AG04450 (cell line): ENCODE measurements at places on chromosomes 7 and 10.

- DNase-seq, result no peak
These were observed 19.9 kb downstream of the AKR1C2 start for GRCh38 chr10:4983615-4984216.

GRCh38 chr10:47357131-47357582, 9.0 kb downstream of the RBP3 start:
- no peak for DNase-seq

DNA sequence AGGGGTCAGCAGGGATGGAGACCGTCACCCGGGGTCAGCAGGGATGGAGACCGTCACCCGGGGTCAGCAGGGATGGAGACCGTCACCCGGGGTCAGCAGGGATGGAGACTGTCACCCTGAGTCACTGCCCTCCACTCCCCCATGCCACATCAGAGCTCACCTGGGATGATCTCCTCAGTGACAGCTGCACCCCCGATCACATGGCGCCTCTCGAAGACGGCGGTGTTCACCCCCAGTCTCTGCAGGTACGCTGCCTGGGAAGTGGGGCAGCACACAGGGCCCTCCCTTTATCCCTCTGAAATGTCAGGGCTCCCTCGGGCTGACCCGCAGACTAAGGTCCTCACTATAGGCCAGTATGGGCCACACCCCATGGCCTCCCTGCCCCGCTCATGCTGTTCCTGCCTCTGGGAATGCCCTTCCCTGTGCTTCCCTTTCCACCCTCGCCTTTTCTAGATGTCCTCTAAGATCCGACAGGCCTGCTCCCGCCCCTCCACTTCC, 7.2 kb downstream of the PYROXD2 start:
- DNase-seq, result no peak

- no peak for DNase-seq
These were observed 620.1 kb upstream of the DPP6 start for GRCh38 chr7:153432063-153432462.

DNA sequence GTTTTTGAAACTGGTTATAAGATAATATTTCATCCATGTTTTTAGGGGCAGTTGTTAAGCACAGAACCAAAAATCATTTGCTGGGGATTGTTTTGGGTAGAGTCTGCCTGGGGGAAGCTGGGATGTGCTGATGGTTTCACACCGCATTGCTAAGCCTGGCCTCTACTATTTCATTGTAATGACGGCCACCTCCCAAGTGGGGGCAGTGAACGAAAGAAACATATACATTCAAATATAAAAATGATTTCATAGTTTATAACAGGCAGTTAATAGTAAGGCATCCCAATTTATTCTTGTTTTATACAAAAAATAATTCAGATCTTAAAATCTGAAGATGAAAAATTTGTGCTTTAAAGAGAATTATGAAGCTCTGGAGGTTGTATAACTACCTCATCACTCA, 750.8 kb downstream of the REEP3 start:
- DNase-seq, result no peak

DNA sequence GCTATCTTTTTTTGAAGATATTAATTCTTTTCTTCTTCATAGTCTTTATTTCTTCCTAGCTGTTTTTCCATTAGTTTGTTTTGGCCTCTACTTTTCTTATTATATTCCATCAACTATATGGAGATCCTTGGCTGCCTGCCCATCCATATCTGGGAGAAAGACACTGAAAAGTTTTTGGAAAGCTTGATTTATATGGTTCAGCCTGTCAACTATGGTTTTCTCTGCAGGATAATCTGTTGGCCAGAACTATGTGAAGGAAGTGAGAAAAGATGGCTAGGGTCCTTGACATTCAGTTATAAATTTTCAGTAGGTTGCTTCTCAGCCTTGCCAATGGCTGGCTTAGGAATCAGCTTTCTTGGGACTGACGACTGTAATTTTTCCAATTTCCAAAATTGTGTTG, 10.0 kb upstream of the CDK14 start:
- DNase-seq, result no peak

DNA sequence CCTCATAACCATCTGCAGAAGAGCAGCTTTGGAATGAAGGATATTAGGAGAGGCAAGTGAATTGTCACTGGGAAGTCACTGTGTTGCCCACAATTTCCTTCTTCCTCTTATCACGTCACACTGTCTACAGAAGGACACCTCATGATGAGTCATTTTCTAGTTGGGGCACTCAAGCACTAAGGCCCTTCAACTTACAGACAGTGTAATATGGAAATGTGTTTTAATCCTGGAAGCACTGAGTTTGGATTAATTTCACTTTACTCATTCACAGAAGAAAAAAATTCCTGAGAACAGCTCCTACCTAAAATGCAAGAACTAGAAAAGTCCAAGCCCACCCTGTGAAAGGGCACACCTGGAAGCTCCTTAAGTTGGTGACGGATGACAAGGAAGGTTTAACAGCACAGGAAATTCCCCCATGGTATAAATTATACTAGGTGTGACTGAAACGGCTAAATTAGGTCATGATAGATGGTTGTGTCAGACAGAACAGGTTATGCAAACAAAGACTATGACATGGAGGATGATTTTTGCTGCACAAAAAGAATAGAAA, 56.6 kb downstream of the PARD3 start:
- peak; percentile 36 for DNase-seq

GRCh38 chr7:26061678-26062603, 90.1 kb upstream of the NFE2L3 start:
- DNase-seq, result no peak

GRCh38 chr10:21511946-21512572, 13.4 kb downstream of the SKIDA1 start:
- no peak for DNase-seq

- no peak for DNase-seq
These were observed 29.1 kb downstream of the CELF2 start for GRCh38 chr10:11046776-11047160.

GRCh38 chr7:82616059-82616728, 172.6 kb upstream of the CACNA2D1 start:
- DNase-seq, result no peak

GRCh38 chr7:27191161-27191731, 6.2 kb upstream of the HOXA11 start:
- no peak for DNase-seq

- no peak for DNase-seq
These were observed 513 bp downstream of the HOXA7 start for GRCh38 chr7:27155816-27156507.

GRCh38 chr10:127880557-127880956, 12.2 kb downstream of the CLRN3 start:
- no peak for DNase-seq

DNA sequence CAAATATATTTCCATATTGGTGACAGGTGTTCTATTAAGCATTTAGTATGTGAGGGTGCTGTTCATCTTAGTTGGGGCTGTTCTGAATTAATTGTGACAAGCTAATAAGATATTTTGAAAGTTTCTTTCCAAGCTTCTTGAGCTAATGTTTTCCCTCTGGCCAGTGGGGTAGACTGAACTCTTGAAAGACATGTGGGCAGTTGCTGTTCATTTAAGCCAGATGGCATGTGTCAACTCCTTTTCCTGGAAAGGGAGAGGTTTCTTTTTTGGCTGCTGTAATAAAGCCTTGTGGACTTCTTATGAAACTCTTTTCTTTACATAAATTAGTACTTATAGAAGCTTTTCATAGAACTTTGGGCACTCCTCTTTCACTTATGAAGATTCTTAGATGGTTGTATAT, 21.7 kb downstream of the RAB18 start:
- no peak for DNase-seq

DNA sequence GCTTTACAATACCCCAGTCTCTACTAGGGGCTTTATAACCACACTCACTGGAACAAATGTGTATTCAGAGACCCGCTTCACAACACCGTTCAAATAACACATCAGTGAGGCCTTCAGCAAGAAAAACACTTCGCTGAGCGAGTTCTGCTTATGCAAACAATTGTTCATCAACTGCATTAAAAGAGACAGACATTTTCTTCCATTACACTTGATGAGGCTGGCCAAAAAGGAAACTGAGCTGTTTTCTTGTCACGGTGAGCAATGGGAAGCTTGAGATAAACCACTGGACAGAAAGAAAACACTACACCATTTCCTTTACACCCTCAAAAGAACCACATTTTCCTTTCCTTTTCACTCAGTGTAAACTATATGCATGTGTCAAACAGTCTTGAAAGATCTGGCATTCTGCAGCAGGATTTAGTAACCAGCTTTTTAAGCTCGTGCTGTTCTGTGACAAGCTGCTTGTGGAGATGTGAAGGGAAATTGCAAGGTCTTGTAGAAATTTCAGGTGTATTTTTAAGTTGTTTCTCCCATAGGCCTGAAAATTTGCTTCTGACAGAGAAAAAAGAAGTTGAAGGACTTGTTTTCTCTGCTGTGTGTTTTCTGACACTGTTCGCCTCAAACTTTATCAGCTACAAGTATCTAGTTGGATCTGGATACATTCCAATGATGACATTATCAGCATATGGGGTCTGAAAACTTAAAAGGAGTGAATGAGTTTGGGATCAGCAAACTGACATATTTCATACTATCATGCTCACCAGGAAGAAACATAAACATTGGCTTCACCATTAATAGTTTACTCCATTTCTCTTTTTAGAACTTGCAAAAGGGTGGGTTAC, 693.1 kb downstream of the PARD3 start:
- peak; percentile 21 for DNase-seq

DNA sequence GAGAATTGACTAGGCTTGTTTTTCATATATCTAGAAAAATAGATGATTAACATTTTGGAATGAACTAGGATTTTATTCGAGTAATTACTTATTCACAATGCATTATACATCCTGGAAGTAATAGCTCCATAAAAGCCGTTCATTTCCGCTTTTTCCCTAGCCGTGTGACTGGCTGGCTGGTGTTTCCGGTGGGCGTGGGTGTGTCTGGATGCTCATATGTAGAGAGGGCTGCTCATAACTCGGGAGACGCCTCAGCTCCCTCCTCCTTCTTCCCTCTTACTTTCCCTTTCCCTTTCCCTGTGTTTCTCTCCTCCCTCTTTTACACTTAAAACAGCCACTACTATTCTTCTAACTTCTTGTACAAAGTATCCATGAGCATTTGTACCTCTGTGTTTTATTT, 187.7 kb upstream of the VSTM2A start:
- no peak for DNase-seq

- DNase-seq, result no peak
These were observed 123.3 kb upstream of the LAMB4 start for GRCh38 chr7:108253275-108254044.

GRCh38 chr7:104818961-104819880, 194.8 kb upstream of the KMT2E start:
- no peak for DNase-seq

DNA sequence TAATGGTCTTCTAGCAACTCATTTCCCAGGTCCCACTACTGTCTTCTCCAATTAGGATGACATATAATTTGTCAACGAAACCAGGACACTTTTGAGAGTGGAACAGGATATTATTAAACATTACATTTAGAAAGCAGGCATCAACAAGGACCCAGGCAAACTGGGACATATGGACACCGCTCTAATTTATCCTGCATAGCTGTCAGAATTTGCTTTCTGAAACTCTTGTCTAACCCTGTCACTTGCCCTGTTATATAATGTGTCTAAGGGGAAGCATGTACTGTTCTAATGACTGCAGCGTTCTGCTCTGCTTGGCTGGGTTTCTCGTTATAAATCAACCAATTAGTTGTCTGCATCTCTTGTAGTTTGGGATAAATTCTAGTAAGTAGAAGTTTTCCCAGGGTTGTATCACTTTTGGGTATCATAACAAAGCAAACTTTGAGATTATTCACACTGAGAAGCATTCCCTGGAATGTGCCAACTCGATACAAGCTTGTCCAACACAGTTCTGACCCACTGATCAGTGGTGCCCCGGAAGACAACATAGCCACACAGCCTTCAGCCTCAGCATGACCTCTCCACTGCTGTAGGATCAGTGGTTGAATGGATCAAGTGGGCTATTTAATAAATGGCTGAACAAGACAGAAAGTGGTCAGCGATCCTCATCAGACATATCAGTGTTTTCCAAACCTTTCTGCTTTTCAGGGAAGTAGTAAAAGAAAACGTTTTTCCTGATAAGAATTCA, 228.1 kb downstream of the KIF20B start:
- DNase-seq, result no peak

- no peak for DNase-seq
These were observed 227.6 kb downstream of the FZD1 start for GRCh38 chr7:91491868-91492267.

- no peak for DNase-seq
These were observed 31.1 kb downstream of the TBATA start for GRCh38 chr10:70753841-70754621.

GRCh38 chr7:1025743-1026581, 18.4 kb upstream of the GPR146 start:
- no peak for DNase-seq

GRCh38 chr10:3776796-3777571, 8.0 kb downstream of the KLF6 start:
- peak; percentile 87 for DNase-seq
